Urothelium cell line (cell line): ENCODE measurements at places on chromosomes 2 and 18.

- no peak for DNase-seq
Observed at GRCh38 chr2:103265521-103265920, 503.7 kb downstream of the TMEM182 start.

DNA sequence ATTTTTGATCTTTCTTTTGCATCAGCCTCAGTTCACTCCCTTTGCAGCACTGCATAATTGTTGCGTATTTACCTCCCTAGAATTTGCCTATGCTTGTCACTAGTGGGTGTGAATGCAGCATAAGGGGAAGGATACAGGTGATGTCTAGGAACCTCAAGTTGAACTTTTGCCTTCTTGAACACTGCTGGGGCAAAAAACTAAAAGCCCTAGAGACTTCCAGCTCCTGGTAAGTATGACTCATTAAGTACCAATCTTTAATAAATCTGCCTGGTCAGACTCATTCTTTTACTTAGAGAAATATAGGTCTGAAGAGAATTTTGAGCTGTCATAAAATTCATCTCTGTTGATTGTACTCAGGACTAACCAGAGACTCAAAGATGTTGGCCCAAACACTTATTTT, 547.3 kb upstream of the FANCL start:
- DNase-seq: no peak

GRCh38 chr2:44560941-44561340, 199.2 kb downstream of the CAMKMT start:
- DNase-seq: no peak

DNA sequence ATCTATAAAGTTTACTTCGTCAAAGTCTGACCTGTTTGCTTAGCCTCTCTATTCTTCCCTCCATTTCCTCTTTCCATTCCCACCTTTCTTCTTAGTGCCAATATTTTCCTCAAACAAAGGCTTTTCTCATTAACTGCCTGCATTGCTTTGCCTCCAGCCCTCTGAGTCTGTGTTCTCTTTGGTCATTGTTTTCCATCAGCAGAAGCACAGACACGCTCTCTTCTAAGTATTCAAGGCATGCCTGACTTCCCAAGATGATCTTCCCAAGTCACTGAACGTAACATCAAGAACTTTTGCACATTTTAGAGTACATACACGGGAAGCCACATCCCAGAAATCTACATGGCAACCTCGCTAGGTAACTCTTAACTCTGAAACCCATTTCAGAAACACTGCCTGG, 32.6 kb upstream of the ANXA4 start:
- no peak for DNase-seq

GRCh38 chr18:67104700-67105284, 411.7 kb downstream of the DSEL start:
- DNase-seq: peak; percentile 23

GRCh38 chr2:19982268-19982667, 7.6 kb downstream of the WDR35 start:
- no peak for DNase-seq

DNA sequence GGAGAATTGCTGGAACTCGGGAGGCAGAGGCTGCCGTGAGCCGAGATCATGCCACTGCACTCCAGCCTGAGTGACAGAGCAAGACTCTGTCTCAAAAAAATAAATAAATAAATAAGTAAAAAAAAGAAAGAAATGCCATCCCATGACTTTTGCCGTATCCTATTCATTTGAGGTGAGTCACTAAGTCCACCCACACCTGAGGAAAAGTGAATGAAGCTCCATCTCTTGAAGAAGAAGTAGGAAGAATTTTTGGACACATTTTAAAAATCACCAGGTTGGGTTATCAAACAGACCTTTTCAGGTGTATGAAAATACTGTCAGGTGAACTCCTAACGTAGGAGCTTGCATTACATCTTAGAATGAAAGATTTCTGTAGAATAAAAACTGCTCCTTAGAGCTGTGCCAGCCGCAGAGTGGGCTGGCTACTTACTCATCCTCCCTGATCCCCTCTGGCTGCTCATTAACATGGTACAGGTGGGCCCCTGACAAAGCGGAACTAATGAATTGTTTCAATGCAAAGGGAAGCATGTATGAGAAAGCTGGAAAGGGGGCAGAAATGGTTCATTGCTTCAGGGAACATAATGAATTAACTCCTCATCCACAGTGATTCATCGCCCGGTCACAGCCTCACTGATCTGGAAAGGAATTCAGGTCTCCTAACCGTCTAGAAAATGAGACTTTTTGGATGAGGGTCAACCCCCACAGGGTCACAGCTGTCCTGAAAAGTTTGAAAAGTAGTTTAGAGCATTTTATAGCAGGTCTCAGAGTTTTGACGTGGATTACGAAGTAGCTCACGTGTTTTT, 191.4 kb downstream of the SPP2 start:
- peak; percentile 64 for DNase-seq

DNA sequence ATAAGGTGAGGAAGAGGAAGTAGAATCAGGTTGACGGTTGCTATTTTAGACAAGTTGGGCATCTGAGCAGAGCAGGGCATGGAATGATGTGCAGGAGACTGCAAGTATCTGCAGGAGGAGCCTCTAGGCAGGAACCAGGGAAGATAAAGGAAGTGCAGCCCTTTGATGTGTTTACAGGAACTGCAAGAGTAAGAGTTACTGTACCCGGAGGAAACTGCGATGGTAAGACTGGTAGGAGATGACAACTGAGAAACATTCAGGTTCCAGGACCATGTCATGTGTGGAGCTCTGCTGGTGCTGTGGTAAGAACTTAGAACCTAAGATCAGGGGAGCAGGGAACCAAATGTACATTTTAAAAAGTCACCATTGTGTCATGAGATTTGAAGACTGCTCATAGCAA, 134.3 kb upstream of the STON1 start:
- DNase-seq: no peak

DNA sequence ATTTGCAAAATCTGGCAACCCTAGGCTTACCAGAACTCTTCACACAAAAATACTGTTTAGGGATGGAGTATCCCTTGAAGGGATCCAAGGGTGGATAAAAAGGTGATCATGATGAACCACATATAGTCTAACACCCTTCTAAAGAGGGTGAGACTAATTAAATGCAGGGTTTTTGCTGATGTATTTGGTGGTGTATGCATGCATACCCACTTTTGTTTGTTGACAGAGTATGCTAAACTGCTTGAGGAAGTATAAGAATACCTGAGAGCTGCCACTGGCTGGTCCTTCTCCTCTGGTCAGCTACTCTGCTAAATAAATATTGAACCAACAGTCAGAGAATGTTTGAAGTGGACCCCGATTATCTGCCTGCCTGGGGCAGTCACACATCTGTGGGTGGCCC, 34.2 kb downstream of the RAPGEF4 start:
- DNase-seq: no peak

DNA sequence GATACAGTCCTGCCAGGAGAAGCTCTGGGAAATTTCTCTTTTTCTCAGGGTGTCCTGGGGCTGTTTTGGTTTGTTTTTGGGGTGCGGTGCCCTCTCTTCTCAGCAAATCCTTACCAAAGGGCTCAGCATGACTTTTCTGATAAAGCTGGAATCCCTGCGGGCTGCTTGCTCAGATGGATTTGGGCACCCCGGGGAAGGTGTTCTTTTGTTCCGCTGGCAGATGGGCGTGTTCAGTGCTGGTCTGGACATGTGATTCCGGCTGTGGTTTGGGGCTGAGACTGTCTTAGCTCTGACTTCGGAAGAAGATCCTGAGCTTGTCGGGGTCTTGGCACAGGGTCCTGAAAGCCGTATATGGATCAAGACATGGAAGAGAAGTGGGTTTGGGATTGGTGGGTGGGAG, 134.2 kb upstream of the SPRED2 start:
- no peak for DNase-seq

GRCh38 chr2:176184749-176185148, 3.7 kb upstream of the HOXD1 start:
- no peak for DNase-seq

- no peak for DNase-seq
Observed at GRCh38 chr18:22363867-22364463, 53.8 kb downstream of the CTAGE1 start.

GRCh38 chr2:109582928-109583895, 30.6 kb downstream of the SEPTIN10 start:
- no peak for DNase-seq

DNA sequence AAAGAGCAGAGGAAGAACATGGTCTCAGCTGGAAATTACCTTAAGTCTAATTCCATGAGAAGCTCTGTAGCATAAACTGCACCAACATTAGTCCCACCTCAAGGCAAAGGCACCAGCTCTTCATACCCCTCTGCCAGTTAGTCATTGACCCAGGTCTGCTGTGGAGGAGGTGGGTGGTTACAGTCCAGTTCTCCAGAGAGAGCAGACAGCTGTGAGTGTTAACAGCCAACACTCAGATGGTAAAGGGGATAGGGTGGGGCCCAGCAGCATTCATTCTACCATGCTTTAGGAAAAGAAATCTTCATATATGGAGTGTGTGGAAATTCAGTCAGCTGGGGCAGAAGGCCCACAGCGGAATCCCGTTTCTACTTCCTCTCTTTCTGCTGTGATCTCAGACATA, 159.7 kb upstream of the FBXO11 start:
- no peak for DNase-seq

GRCh38 chr2:19575641-19576040, 217.2 kb upstream of the OSR1 start:
- no peak for DNase-seq

DNA sequence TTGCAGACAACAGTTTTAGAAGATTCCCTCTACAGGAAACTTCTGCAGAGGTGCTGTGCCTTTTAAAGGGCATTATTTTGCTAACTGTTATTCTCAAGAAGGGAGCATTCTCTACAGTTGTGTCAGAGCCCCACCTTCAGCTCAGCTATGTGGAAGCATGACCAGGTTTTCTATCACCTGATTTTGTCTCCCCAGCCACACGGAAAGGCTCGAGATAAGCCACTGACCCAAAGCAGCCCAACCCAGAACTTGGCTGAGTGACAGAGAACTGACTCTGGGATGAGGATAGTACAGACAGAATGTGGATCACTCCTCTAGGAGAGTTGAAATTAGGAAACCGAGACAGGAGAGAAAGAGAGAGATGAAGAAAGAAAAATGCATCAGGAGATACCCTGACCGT, 10.7 kb downstream of the COL4A4 start:
- DNase-seq: no peak

- DNase-seq: no peak
Observed at GRCh38 chr18:49819823-49820671, 6.7 kb upstream of the ACAA2 start.

DNA sequence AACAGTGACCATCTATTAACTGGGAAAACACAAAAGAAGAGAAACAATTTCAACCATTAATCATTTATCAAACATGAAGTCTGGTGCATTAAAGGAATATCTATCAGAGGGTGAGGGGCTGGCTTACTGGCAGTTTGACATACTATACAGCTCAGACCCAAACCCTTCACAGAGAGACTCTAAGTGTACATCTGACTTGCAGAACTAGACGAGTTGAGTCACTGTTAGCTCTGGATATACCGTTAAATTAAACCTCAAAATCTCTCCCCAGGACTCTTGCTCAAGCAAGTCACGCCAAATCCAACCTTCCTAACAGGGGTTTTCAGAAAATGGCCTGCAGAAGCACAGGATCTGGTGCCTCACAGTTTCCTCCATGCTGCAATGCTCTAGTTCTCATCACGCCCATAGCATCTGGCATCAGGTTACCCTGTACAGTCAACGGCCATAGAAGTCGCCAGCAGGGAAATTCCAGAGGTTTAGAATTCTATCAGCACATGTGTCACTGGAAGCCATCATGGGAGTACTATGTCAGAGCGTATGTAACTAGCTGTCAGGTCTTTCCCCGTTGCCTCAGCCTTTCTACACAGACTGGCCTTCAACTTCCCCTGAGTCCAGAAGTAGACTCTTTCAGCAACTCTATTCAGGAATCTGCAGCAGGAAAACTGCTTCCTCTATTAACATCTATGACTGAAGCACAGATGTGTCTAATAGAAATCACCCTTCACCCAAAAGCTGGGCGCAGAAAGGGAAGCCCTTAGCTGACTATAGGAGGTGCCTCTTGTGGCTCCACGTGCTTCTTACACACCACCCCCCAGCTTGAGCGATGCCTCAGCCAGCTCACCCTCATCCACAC, 9.3 kb downstream of the TGOLN2 start:
- DNase-seq: no peak
